ENCODE measurements at places on chromosomes 1 and 21.
A peak's percentile ranks its signal among the peaks of the same experiment; 100 is the strongest.

- DNase-seq = no peak
These were observed 31.2 kb downstream of the SDC3 start for GRCh38 chr1:30877205-30877912.

GRCh38 chr21:26958788-26959187 lies 8.1 kb downstream of the ADAMTS5 start:
- no peak for DNase-seq

DNA sequence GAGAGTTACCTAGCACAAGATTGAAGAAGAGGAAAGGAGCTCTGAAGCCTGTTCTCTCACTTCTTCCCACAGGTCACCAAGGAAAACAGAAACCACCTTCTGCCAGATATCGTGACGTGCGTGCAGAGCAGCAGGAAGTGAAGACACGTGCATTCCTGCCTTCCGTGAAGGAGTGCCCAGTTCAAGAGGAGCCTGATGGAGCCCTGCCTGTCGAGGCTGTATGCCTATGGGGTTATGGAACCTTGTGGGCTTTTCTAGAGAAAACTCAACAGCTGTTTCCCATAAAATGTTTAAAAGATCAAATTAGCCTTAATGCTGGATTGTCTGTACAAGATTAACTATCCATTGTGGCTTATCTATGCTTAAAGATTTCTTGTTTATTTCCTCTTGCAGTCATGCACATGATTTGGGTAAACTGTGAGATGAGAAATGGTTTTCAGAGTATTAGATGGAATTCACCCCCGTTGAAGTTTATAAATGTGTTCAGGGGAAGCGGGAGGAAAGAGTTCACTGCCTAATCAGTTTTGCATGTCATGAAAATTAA lies 27.8 kb downstream of the NTPCR start:
- DNase-seq = no peak

DNA sequence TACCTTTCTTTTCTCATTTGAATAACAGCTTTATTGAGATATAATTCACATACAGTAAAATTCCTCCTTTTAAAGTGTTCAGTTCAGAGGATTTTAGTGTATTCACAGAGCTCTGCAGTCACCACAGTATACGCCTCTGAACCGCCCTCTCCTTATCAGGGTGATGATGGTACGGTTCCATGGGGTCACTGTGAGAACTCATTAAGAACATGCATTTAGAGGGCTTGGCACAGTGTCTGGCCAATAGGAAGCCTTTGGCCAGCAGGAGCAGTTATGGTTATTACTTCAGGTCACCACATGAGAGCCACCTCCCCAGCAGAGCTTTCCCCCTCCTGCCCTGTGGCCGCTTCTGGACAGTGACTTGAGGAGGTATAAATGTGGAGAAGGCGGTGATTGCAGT lies 27.3 kb downstream of the KCNQ4 start:
- DNase-seq = no peak

DNA sequence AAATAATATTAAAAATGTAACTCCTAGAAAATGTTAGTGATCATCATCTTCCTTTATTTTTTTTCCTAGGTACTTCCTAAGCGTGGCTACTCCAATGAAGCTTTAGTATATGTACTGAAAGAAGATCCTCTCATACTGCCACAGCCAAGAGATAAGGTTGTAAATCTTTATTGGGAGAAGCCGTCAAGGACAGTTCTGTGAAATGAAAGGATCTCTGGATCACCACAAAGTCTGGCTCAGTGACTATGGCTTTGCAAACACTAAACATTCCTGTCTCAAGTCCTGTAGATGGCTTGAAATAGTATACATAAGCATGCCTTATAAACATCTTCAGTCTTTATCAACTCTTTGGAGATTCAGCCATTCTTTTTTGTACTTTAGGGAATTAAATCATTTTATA lies 61.2 kb upstream of the DPH5 start:
- no peak for DNase-seq

DNA sequence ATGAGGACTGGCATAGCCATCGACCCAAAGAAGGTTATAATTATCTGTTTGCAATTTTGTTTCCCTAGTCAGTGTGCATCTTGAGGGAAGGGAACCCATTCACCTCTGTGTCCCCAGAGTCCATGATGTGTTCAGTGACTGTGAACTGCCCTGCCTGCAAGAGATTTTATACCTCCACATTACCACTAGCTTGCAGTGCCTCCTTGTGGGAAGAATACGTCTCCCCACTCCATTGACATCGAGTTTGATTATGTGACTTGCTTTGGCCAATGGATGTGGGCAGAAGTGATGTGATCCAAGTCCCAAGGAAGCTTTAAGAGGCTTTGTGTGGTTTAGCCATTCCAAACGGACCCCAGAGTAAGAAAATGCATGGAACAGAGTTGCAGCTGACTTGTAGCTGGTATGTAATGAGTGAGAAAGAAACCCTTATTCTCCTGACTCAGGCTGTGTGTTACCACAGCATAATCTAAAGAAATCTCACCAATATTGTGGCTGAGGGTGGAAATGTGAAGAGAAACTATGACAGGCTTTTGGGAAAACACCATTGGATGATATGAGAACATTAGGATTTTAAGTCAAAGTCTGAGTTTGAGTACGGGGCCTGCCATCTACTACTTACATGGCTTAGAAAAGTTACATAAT lies 47.8 kb upstream of the NRDC start:
- DNase-seq = no peak

DNA sequence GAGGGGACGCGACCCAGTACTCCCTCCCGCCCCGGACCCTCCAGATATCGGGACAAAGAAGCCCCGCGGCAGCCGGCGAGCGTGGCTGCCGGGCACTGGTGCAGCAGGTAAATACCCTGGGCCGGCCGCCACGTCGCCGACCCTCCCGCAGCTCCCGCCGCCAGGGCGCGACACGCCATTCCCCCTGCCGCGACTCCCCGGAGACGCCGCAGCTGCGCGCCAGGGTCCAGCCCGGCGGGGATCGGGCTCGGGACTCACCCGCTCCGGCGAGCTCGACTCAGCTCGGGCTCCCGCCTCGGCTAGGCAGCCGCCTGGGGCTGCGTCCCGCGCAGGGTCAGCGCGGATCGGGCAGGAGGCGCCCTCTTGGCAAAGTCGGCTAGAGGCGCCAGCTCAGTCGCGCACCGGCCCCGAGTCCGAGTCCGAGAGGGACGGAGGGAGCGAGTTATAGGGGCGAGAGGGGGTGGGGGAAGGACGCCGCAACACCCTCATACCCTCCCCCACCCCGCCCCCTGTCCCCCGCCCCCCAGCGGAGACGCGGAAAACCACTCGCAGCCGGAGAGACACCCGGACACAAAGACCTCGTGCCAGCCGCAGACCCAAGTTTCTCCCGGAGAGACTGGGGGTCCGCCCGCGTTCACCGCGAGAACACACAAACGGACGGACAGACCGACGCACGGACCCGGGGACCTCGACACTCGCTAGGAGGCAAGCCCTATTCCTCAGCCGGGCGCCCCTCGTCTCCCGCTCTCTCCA lies 985 bp downstream of the SYT6 start:
- no peak for DNase-seq

DNA sequence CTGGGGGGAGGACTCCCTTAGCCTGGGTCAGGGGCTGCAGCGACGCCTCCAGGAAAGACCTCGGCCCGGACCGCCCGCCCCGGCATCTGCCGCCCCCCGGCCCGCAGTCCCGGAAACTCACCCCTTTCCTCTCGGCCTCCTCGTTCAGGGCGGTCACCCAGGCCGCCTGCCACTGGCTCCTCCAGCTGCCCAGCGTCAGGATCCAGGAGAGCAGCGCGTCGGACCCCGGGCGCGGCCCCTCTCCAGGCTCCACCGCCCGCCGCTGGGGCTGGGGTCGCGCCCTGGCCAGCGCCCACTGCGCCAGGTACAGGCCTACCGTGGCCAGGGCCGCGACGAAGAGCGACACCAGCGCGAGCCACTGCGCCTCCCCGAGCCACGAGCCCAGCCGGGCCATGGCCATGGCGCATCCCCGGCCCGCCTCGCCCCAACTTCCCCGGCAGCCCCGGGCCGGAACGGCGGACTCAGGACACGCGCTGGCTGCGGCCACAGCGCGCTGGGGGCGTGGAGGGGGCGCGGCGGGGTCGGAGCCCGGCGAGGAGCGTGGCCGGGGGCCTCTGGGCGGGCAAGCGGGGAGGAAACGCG lies 478 bp downstream of the C2CD2 start:
- no peak for DNase-seq

- DNase-seq = no peak
These were observed 206.9 kb downstream of the NEGR1 start for GRCh38 chr1:72075425-72075824.

DNA sequence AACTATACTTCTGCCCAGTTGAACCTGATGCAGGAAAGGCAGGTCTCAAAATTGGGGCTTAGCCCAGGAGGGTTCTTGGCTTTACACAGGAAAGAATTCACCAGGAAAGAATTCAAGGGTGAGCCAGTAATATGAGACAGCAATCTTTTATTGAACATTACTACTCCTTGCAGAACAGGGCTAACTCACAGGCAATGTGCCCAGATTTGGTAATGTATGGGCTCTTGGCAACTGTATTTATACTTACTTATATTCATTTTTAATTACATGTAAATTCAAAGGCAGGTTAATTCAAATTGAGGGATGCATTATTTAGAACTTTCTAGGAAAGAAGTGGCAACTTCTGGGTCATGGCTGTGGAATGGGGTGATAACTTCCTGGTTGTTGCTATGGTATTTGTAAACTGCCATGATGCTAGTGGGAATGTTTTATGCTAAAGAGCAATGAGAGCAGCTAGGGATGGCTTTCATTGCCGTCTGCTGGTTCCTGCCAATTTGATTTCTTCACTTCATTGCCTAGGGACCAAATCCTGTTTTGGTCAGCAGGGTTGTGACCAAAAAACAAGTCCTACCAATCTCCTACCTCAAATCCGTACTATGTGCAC lies 107.5 kb downstream of the CHRM3 start:
- DNase-seq = no peak

DNA sequence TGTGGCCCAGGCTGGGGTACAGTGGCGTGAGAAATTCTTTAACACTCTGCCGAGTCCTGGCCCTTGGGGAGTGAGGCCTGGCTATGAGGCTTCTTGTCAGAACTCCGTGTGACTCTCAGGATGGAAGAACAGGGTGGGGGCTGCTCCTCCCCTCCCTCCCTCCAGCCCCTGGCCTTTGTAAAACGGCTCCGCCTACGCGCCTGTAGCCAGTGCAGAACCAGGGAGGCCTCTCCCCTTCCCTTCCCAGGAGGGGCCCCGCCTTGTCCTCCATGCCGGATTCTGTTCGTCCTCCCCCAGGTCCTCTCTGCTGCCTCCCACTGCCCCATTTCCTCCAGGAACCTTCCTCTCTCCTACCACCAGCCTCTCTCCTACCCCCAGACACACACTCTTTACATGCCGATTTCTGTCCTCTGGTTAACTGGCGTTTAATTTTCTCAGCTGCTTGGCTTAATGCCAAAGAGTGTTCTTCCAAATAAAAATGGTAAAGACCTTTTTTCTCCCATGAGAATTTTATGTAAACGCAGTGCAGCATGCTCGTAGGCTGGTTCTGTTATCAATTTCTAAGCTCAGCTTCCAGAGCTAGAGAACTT lies 21.0 kb downstream of the PDE9A start:
- no peak for DNase-seq

DNA sequence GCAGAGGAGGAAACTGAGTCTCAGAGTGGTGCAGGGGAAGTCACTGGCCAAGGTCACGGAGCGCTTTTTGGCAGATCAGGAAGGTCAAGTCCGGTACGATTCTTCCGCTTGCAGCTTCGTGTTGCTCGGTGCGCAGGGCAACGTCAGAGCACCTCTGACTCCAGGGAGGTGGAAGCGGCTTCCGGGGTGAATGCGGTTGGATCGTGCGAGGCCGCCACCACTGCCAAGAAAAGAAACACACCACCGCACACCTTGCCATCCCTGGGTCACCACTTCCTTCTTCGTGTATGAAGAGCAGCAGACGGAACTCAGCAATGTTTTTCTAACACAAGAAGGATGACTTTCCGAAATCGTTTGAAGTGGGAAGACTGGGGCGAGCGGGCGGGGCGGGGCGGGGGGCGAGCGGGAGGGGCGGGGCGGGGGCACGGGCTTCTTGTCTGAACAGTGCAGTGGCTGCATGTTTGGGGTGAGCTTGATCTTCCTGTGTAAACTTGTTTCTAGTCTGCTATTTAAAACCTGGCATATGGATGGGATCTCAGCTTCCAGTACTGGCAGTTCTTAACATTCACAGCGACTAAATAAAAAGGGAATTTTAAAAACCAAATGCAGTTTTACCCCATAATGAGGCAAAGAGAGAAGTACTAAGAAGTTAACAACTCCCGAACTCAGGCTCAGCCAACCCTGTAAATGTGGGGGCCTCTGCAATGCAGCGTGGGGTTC lies 300.0 kb downstream of the RRAGC start:
- DNase-seq = no peak

- DNase-seq = peak; percentile 70
These were observed 2.5 kb upstream of the APOBEC4 start for GRCh38 chr1:183655562-183656075.

GRCh38 chr1:243739335-243740003 lies 110.6 kb downstream of the AKT3 start:
- no peak for DNase-seq

- DNase-seq = peak; percentile 38
These were observed 13.9 kb downstream of the PLA2G2F start for GRCh38 chr1:20153000-20153418.

GRCh38 chr21:18245464-18245967 lies 883 bp downstream of the CHODL start:
- no peak for DNase-seq

- DNase-seq = no peak
These were observed 2.9 kb upstream of the C1orf105 start for GRCh38 chr1:172417557-172417956.

DNA sequence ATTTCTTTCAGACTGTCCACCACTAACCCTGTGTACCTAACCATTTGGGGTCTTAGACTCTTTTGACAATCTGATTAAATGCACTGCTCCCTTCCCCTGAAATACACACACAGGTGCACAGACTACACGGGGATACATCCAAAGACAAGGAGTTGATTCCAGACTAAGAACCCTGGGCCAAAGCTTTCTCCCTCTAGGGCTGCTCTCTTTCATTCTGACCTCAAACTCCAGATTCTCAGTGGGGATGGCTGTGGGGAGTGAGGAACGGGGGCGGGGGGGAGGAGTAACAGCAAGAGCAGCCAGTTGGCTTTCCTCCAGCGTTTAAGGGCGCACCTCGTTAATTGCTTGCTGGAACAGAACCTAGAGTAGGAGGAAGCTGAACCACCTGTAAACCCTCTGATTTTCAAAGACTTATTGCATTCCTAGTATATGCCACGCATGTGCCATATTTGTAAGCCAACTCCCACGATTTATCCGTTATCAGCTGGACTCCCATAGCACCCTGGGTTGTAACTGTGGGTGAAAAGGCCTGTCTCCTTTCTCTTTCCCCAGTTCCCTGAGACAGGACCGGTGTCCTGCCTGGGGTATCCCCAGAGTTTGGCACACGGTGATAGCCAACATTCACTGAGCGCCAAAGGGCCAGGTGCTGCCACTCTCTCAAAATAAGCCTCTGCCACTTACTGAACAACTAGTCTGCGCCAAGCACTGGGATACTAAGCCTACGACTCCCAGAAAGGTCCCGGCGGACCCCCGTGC lies 920 bp downstream of the MTHFR start:
- peak; percentile 64 for DNase-seq

- DNase-seq = no peak
These were observed 33.1 kb downstream of the PGBD5 start for GRCh38 chr1:230392920-230393521.

GRCh38 chr1:32967888-32968568 lies 3.4 kb upstream of the RNF19B start:
- no peak for DNase-seq

Data from NCI-H2107 (cell line).